Mesenteric fat pad (tissue), 1 donor: ENCODE measurements at places on chromosomes 2 and 18.

DNA sequence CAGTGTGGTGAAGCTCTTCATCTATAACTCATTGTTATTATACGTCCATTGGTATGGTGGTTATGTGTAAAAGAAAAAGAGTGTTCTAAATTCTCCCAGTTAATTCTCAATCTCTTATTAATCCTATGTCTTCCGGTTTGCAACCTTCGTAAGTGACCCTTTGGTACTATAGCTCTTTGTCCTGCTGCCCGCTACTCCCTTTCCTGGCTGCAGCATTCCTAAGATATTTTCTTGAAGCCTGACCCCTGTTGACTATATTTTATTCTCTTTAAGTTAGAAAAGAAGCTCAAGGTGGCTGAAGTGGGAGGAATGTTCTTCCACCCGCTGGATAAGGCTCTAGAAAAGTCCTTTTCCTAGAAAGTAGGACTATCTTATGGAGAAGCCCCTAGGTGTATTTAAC is 684.8 kb downstream of the SOCS6 start:
- DNase-seq, result no peak

DNA sequence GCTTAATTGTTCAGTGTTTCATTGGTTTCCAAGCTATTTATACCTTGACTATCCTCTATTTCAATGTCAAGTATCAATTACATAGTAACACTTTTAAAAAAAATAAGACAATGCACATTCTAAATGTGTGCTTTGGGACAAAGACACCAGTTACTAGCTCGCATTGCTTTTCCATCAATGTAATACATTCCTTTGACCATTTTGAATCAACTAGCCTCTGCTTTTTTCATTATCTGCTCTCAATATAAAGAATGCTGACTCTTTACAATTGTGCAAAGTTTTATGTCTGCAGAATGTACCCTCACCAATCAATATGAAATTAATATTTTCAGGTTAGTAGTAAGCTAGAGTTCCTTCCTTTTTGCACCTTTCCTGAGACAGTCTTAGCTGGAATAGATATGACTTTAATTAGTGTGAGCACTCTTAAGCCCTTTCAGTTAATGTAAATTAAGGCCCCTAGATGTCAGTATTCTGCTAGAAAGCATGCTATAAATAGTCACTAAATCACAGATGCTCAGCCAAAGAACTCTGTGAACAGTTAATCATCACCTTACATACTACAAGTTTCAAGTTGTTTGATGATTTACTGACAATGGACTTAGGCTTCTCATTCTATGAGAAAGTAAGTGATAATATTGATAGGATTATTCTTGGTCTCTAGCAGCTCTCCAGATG is 413.6 kb downstream of the PTH2R start:
- DNase-seq, result no peak

DNA sequence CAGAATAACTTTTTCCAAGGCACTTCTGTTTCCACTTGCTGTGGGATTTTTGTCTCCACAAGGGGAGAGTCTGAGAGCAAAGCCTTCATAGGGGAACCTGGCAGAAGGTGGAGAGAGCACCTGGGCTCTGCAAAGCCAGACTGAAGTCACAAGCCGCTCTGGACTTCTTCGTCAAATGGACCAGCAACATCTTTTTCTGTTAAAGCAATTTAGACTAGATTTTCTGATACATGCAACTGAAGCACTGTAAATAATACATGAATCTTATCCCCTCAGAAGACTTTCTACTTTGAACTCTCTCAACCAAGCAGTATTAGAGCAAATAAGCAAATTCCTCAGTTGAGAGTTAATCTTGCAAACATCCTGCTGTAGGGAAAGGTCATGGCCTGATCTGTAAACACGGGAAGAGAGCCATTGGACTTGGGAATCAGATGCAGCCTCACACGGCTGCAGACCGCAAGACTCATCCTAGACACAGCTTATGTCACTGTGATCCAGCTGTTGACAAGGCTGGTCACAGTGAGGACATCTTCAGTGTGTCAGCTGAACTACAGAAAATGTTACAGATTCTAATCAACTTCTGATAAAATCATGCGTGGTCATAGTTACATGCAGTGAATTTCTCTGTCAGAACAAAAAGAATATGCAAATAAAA is 3.2 kb downstream of the SH3YL1 start:
- DNase-seq, result no peak

DNA sequence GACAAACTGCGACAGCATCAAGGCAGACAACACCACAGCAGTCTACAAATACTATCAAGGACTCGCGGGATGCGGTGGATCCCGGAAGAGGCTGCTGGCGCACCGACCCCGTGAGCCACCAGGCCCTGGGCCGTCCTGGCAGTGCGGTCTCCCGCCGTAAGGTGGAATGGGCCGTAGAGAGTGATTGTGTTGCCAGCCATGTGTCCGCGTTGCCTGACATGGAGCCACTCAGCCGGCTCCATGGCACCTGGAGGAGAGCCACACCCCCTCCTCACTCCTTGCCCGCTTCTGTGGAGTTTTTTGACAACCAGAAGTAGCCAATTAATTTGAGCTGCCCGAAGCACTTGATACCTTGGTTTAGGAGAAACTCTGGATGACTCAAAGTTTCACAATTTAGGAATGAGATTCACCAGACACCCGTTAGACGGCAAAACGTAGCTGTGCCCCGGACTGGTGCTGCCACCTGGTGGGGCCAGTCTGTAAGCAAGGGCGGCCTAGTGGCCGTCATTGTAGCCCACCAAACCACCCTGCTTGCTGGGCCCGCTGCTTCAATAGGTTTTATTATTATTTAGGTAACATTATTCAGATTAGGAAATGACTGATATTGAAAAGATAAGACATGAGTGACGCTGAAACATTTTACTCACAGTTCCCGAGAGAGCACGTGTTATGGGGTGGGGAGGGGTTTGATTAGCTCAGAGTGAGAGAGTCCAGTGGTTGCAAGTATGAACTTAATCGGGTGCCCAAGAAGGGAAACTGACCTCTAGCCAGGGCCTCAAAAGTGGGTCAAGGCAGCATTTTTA is 10.2 kb upstream of the IMP4 start:
- DNase-seq, result no peak

- DNase-seq, result no peak
Observed at GRCh38 chr18:40048886-40049650, 1906.0 kb upstream of the PIK3C3 start.

GRCh38 chr18:23837591-23837990 is 148.3 kb downstream of the LAMA3 start:
- DNase-seq, result no peak

GRCh38 chr2:55901941-55902340 is 21.6 kb downstream of the EFEMP1 start:
- no peak for DNase-seq

DNA sequence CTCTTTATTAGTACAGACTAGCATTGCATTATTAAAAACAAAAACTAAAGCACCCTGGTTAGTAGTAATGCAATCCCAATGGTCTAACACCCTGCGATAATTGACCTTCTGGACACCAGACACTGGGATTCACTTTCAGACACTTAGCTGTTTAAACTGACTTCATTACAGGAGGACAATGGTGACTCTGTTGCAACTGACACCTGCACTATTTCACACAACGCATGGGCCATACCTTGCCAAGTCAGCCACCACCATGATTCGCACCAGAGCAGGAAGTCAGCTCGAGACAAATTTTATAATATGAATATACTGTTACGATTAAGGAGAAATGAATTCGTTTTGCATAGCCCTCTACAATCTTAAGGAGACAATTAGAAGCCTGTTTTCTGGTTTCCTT is 150.7 kb downstream of the MEIS1 start:
- DNase-seq, result no peak

- no peak for DNase-seq
Observed at GRCh38 chr2:34656632-34657031, 1057.5 kb upstream of the FAM98A start.

DNA sequence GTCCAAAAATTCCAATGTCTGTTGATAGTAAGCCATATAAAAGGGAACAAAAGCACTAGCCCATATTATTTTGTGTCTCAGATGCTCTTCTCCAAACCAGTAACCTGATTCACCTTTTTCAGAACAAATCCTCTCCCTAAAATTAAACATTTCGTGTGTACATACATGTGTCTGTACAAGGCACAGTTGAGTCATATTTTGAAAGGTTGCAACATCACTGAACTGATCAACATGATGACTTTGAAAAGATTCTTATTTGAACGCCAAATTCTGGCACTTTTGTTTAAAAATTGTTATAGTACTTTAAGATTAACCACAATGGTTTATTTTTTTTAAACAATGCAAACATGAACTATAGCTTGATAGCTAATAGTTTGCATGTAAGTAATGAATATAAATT is 102.5 kb downstream of the RIT2 start:
- no peak for DNase-seq

DNA sequence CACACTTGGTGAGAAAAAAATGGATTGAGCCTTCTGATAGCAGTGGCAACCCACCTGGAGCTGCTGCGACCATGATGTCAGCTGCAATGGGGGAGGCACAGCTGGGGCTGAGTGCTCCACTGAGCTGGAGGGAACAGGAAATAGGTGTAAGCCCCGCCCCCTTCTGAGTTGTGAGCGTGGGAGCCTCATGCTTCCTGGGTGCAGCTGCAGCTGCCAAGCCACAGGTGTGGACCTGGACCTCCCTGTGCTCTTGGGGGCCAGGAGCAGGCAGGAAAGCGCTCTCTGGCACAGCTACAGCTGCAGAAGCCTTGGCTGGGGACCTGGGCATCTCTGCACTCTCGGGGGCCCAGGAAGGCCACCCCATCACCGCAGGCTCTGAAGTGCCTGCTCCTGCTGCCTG is 970.6 kb downstream of the DCDC2C start:
- DNase-seq, result no peak

- no peak for DNase-seq
Observed at GRCh38 chr2:127627740-127628571, 18.0 kb upstream of the GPR17 start.

GRCh38 chr18:62353170-62353569 is 28.1 kb downstream of the TNFRSF11A start:
- no peak for DNase-seq

DNA sequence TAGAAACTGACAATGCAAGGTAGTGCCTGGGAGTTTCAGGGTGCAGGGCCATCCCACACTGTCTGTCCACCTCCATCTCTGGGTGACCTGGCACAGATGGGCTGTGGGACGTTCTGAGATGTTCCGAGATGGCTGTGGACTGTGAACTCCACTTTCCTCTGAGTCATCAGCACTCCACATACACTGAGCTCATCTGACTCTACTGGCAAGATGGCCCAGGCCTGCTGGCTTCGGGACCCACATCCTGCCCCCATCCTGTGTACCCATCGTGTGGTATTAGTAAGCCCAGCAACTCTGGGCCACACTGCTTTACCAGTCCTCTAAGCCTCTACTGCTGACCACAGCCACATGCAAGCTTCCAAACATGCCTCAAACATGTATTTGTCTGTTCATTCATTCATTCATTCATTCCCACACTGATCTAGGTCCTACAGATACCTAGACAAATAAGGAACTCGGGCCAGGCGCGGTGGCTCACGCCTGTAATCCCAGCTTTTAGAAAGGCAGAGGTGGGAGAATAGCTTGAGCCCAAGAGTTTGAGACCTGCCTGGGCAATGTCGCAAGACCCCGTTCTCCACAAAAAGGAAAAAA is 124.8 kb upstream of the CXCR4 start:
- DNase-seq, result no peak

- DNase-seq, result no peak
Observed at GRCh38 chr2:52710810-52711618, 1056.6 kb upstream of the CHAC2 start.

DNA sequence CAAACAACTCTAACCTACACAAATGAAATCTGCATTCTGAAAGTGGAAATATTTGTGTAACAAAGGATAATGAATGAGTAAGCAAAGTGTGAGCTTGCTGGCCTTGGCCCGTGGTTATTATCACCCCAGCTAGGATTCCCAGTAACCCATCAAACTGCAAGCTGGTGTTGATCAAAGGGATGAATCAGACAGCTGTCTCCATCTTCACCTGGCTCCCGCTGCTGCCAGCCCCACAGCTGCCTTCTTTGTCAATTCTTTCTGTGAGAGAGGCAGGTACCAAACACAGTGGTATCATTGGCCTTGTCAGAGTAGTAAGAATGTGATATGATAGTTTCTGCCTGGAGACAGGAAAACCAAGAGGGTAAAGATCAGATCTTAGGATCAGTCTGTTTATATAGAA is 25.2 kb upstream of the RGPD4 start:
- DNase-seq, result no peak

DNA sequence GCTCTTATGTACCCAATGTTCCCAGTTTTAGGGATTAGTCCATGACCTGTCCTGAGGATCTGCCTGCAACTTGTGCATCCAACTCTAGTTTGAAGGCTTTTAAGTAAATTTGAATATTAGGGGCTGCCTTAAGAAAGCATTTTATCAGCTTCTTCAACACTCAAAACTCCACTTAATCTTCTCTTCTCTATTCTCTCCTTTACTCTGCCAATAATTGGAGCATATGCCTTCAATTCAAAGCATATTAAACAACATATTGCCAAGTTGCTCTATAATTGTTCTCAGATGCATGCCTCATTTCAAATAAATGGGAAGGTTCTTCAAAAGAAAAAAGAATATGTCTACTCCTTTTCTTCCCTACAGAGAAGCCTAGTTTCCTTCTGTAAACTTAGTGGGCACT is 84.8 kb upstream of the NCKAP5 start:
- DNase-seq, result no peak

DNA sequence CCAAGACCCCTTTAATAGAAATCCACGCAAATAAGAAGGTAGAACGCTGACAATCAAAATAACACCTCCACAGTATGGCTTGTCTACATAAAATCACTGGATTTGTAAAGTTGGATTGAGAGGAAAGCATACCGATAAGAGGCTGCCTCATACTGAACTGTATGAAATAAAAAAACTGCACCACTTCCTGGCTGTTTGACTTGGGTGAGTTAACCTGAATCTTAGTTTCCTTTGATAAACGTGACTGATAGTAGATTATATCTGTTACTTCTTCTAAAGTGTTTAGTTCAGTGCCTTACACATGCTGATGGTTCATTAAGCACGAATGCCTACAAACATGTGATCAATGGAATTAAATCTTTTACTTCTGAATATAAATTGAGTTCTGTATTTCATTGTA is 140.4 kb upstream of the RNF152 start:
- DNase-seq, result no peak

DNA sequence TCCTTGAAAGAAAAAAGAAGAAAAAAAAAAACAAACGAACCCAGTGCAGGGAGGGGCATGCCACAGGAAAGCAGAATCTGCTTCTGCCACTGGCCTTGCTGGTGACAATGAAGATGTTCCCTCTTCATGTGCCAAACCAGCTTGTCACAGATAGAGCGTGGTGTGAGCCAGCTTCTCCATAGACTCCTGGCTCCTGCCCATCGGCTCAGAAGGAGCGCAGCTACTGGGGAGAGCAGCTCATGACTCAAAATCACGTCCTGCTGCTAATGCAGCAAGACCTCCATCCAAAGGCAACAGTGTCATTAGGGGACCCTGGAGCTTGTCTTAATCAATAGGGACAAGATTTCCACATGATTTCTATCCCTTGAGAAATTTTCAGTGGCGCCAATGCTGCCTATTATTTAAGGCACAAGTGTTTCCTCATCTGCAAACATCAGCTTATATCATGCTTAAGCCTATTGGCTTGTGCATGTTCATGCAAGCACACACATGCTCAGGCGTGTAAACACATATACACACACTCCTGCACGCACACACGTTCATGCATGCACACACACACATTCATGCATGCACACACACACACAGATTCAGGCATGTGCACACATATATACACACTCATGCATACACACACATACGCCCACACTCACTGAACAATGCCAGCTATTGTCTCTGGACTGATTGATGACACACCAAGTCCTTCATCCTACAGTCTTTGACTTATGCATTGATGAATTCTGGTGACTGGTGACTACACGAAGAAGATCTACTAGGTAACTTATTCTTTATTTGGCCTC is 682.0 kb upstream of the ID2 start:
- DNase-seq, result no peak

GRCh38 chr18:79549638-79550000 is 130.0 kb upstream of the CTDP1 start:
- no peak for DNase-seq
